ENCODE measurements at places on chromosomes 6 and 20.

DNA sequence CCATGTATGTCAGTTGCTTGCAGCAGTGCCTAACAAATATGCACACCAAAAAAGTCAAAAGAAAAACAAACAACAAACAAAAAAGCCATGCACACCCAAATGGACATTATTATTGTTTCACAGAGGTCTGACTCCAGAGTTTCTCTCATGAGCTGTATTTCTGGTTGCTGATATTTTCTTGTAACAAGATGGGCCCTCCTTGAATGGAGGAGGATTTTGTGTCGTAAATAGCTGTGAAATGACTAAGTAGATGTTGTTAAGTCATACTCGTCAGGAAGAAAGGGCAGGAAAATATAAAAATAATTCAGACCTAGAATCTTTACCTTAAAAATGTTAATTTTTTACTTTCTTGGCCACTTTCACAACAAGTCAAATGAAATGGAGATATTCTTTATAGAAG, 96.0 kb downstream of the PLEKHG1 start:
- DNase-seq: no peak

- DNase-seq: peak; percentile 86
Observed at GRCh38 chr6:158653577-158654354, 3.9 kb downstream of the SYTL3 start.

DNA sequence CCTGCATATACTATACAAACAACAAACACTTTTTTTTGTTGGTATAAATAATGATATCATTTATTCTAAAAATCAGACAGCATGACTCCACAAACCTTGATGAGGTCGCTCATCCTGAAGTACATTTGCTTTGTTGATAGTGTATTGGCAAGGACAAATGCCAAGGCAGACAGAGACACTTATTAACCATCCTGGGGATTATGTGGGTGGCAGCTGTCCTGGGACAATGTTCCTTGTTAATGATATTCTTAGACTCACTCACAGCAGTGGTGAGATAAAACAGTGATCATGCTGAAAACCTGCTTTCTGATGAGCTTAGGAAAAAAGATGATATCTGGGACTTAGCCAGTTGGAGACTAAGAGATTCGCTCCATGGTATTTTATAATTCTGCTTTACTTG, 85.4 kb upstream of the OGFRL1 start:
- no peak for DNase-seq

- no peak for DNase-seq
Observed at GRCh38 chr20:6200092-6200491, 77.3 kb upstream of the FERMT1 start.

DNA sequence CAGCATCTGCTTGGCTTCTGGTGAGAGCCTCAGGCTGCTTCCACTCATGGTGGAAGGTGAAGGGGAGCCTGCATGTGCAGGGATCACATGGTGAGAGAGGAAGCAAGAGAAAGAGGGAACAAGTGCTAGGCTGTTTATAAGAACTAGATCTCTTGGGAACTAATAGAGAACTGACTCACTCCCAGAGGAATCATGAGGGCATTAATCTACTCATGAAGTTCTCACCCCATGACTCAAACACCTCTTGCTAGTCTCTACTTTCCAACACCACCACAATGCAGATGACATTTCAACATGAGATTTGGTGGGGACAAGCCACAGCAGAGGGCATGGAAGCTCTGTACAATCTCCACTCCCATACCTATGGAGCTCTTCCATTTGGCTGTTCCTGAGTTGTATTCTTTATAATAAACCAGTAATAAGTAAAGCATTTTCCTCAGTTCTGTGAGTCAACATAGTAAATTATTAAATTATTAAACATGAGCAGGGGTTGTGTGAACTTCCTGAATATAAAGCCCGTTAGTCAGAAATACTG, 524.1 kb upstream of the NRSN1 start:
- DNase-seq: no peak

- DNase-seq: no peak
Observed at GRCh38 chr20:8983478-8984345, 85.2 kb upstream of the PLCB4 start.

GRCh38 chr20:1863296-1863695, 31.9 kb upstream of the SIRPA start:
- DNase-seq: no peak

- DNase-seq: peak; percentile 63
Observed at GRCh38 chr6:31681135-31681671, 336 bp upstream of the LY6G5C start.

DNA sequence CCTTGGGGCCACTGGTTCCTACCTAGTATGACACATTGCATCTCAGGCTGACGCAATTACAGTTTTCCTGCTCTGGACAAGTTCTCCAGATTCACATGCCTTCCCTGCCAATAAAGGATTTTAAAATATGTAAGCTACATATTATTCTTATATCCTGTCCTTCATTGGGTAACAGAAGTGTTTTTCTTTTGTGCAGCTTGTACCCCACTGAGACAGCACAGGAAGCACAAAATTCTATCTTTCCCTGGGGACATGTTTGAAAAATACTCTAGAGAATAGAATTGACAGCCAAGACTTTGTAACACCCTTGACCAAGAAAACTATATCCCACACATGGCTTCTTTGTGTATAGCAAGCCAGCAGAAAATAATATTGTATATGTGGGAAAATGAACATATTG, 456.8 kb downstream of the MAFB start:
- no peak for DNase-seq
